ENCODE measurements at places on chromosomes 7 and 10.

DNA sequence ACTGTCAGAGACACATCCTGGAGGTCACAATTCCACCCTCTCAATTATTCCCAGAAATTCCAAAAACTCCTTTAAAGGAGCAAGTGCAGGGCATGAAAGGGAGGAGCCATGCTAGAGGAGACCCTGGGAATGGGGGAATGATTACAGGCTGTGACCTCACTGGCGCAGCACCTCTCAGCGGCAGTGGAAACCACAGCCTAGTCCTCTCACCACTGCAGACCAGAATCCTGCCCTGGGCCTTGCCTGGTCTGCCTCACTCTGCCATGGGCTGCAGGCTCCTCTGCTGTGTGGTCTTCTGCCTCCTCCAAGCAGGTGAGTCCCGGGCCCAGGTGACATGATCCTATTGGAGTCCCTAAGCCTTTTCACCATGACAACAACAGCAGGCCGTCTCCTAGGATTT, 50.5 kb upstream of the PRSS58 start:
- DNase-seq, result no peak

DNA sequence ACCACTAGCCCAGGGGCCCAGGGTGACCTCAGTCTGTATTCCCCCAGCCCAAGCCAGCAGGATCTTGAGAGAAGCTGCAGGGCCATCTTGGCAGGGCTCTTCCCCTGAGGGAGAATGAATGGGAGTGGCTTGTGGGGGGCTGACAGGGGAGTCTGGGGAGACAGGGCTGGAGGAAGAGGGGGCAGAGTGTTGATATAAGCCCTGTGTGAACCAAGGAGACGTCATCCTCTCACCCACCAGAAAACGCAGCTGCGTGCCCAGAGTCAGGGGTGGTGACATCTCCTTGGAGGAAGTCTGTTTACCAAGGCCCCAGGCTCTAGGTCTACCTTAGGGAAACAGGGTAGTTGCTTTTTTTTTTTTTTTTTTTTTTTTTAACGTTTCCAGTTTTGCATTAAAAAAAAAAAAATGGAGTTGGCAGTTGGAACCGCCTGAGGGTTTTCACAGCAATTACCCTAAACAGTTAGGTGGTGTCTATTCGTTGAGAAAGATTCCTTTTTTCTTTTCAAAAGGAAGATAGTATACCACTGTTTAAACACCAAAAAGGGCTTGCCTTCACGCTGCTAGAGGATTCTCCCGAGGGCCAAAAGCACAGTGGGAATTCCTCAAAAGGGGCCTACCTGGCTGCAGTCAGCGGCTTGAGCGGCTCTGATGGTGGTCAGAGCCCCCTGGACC, 113.8 kb downstream of the PRPF18 start:
- DNase-seq, result no peak

- peak; percentile 30 for DNase-seq
These were observed 644 bp downstream of the BUD23 start for GRCh38 chr7:73683788-73684693.

DNA sequence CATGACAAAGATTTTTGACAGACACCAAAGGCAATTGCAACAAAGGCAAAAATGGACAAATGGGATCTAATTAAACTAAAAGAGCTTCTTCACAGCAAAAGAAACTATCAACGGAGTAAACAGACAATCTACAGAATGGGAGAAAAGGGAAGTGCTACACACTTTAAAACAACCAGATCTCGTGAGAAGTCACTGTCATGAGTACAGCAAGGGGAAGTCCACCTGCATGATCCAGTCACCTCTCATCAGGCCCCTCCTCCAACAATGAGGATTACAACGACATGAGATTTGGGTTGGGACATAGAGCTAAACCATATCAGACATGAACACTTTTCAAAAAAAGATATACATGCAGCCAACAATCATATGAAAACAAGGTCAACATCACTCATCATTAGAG, 11.5 kb upstream of the PSTK start:
- no peak for DNase-seq

DNA sequence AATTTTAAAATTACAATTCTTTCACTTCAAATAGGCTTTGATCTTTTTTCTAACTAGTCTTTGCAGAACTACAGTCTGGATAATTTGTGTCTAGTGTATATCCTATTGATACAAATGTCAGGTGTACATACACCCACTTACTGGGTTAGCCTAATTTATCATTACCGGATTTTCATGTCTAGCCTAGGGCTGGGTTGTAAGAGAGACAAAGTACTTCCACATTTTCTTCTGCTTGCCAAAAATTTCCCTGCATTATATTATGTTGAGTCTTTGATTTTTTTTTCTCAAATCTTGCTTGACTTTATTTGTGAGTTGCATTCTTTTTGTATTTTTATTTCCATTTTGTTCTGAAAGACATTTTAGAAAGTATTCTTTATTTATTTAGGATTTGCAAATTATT, 284.8 kb upstream of the FZD8 start:
- DNase-seq, result no peak
